Type B pancreatic cell (in vitro differentiated cells): ENCODE measurements at places on chromosomes 16 and 17. TPM values are rescaled to one million over a fixed set of nuclear protein-coding genes. Genes with fewer than 3 reads are reported as not detected.

DNA sequence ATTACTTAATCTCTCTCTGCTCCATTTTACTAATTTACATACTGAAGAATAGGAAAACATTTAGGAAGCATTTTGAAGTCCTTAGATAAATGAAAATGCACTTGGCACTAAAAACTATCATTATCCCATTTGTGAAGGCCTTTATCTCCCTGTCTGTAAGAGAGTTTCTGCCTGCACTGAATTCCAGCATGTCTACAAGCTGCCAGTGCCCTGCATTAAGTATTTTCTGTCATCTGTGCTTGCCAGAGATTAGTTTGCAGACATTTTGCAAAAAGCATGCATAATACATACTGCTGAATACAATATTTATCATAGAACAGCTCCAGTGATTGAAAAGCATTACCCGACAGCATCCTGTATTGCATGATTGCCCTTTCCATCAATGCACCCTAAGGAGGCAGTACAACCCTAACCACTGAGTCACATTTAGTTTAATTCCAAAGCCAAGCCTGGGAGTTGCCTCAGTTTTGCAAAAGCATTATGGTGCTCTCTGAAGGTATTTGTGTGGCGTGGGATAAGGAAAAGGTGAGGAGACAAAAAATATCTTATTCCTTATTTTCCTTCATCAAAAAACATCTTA, 280.2 kb upstream of the TOM1L1 start:
- H3K27ac ChIP-seq: no peak overlapping the region
- H3K27me3 ChIP-seq: no peaks in the 10 kb centered on the region
- no peak for DNase-seq
- no peak overlapping the region for H3K4me3 ChIP-seq
- H3K4me1 ChIP-seq: no peaks in the 10 kb centered on the region

- no peak for DNase-seq
- no peaks in the 10 kb centered on the region for H3K36me3 ChIP-seq
- peaks cover 11% of the 10 kb centered on the region for H3K4me1 ChIP-seq
- H3K27ac ChIP-seq: no peak overlapping the region
- no peak overlapping the region for H3K4me3 ChIP-seq
Observed at GRCh38 chr17:34645594-34645993, 66.2 kb downstream of the TMEM132E start.

DNA sequence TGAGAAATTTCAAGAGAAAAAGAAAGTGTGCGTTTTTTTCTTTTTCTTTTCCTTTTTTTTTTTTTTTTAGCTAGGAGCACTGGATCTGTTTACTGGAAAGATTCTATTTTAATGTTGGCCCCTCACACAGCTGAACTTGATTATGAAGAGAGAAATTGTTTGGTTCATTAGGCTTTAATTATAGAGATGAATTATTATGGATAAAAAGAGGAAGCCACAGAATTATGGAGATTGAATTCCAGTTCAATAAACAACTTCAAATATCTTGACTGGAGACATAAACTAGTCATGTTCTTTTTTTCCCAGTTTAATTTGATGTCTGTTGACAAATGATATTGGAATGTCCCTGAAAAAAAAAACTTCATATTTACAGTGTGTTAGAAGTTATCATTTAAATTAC, 152.0 kb upstream of the HS3ST3A1 start:
- DNase-seq: no peak
- no peaks in the 10 kb centered on the region for H3K36me3 ChIP-seq
- peaks cover 32% of the 10 kb centered on the region for H3K4me1 ChIP-seq
- no peak overlapping the region for H3K27ac ChIP-seq
- H3K27me3 ChIP-seq: peaks cover 3% of the 10 kb centered on the region

The CACNG3 gene
- not detected in 2 replicates for total RNA-seq

GRCh38 chr16:56282451-56282850, 91.2 kb downstream of the GNAO1 start:
- H3K4me3 ChIP-seq: no peak overlapping the region
- H3K27ac ChIP-seq: no peak overlapping the region
- no peaks in the 10 kb centered on the region for H3K27me3 ChIP-seq
- DNase-seq: no peak

GRCh38 chr17:7240375-7240774, 1.1 kb upstream of the PHF23 start:
- peak overlapping the region; percentile 97 for H3K27ac ChIP-seq
- H3K4me1 ChIP-seq: peaks cover 30% of the 10 kb centered on the region
- peaks cover 25% of the 10 kb centered on the region for H3K36me3 ChIP-seq
- no peak for DNase-seq

- DNase-seq: no peak
- no peak overlapping the region for H3K27ac ChIP-seq
- peak overlapping the region; percentile 88 for H3K4me3 ChIP-seq
- peaks cover 29% of the 10 kb centered on the region for H3K27me3 ChIP-seq
Observed at GRCh38 chr17:7707446-7707845, 2.4 kb downstream of the EFNB3 start.

- no peak for DNase-seq
- no peak overlapping the region for H3K27ac ChIP-seq
- no peak overlapping the region for H3K4me3 ChIP-seq
- H3K4me1 ChIP-seq: peaks cover 4% of the 10 kb centered on the region
- H3K27me3 ChIP-seq: peaks cover 8% of the 10 kb centered on the region
- H3K36me3 ChIP-seq: no peaks in the 10 kb centered on the region
Observed at GRCh38 chr17:51860954-51861561, 297.5 kb downstream of the CA10 start.

GRCh38 chr17:66687570-66688284, 147.2 kb upstream of the CACNG5 start:
- no peak for DNase-seq
- peaks cover 12% of the 10 kb centered on the region for H3K36me3 ChIP-seq
- H3K4me1 ChIP-seq: peaks cover 36% of the 10 kb centered on the region
- no peak overlapping the region for H3K27ac ChIP-seq
- H3K4me3 ChIP-seq: no peak overlapping the region

The PPP1R27 gene
- total RNA-seq: not detected in 2 replicates

DNA sequence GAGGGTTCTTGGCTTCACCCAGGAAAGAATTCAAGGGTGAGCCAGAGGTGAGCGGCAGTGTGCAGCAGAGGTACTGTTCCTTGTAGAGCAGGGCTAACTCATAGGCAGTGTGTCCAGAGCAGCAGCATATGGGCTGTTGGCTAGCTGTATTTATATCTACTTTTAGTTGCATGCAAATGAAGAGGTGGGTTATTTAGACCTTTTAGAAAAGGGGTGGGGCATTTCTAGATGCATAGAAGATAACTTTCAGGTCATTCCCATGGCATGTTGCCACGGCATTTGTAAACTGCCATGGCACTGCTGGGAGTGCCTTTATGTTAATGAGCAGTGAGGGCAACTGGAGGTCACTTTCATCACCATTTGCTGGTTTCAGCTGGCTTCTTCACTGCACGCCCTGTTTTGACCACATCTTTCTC, 141.0 kb downstream of the STX8 start:
- DNase-seq: no peak
- peaks cover 31% of the 10 kb centered on the region for H3K4me1 ChIP-seq
- H3K27me3 ChIP-seq: no peaks in the 10 kb centered on the region
- no peak overlapping the region for H3K27ac ChIP-seq
- peak overlapping the region; percentile 4 for H3K4me3 ChIP-seq
- peaks cover 5% of the 10 kb centered on the region for H3K36me3 ChIP-seq

The HLF gene
- total RNA-seq: 2.6 and 3.4 TPM in 2 replicates

The WFDC1 gene
- total RNA-seq: 0.95 and 2.0 TPM in 2 replicates

The PYY gene
- total RNA-seq: 2.3 and 3.5 TPM in 2 replicates

The NT5M gene
- 0.90 and 5.9 TPM in 2 replicates for total RNA-seq

The AANAT gene
- total RNA-seq: not detected in 2 replicates

The MYOCD gene
- 0.07 and 0.31 TPM in 2 replicates for total RNA-seq

DNA sequence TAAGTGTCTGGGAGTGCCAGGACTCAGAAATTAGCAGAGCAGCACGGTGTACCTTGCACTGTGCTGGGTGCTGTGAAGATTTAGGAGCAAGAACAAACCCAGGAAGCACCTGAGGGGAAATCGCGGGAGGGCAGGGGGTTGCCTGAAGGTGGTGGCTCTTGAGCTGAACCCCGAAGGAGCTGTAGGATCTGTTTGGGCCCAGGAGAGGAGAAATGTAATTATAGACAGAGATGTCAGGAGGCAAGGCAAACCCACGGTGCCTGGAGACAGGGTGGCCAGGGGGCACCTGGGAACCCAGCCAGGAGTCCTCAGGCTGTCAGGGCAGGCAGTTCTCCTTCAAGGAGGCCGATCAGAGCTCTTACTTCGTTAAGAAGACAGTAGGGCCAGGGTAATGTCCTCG, 109.1 kb downstream of the C16orf78 start:
- no peaks in the 10 kb centered on the region for H3K36me3 ChIP-seq
- no peak overlapping the region for H3K27ac ChIP-seq
- no peak overlapping the region for H3K4me3 ChIP-seq
- H3K27me3 ChIP-seq: peaks cover 18% of the 10 kb centered on the region
- H3K4me1 ChIP-seq: no peaks in the 10 kb centered on the region

GRCh38 chr16:88406096-88407041, 23.6 kb downstream of the ZNF469 start:
- no peak for DNase-seq
- no peak overlapping the region for H3K4me3 ChIP-seq
- no peak overlapping the region for H3K27ac ChIP-seq
- peaks cover 14% of the 10 kb centered on the region for H3K4me1 ChIP-seq
- H3K27me3 ChIP-seq: peaks cover 3% of the 10 kb centered on the region

DNA sequence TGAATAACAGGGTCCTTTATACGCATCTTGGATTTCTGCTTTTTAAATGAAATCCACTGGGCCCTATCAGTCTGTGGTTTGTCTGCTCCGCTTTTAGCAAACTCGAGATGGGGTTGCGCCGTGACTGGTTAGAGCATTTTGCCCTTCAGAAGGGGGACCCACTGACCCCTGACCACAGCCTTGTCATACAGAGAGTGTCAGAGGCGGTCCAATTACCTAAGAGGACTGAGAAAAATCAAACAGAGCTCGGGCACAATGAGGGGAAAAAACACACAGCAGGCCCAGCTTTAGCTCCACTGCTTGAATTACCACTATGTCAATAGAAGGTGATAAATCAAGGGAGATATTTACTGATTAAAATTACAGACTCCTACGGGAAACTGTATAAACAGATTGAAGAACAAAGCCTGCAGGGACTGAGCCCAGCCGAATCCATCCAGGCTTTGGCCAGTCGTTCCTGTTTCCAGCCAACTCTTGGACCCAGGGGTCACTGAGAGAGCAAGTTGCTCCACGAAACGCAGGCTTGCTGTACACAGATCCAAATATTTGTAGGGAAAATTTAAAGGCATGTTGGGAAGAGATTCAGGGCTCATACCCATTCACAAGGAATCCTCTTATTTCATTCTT, 131.9 kb upstream of the ZFHX3 start:
- H3K36me3 ChIP-seq: no peaks in the 10 kb centered on the region
- H3K4me3 ChIP-seq: no peak overlapping the region
- peaks cover 8% of the 10 kb centered on the region for H3K27me3 ChIP-seq
- no peak for DNase-seq

The EVI2B gene
- total RNA-seq: not detected in 2 replicates

GRCh38 chr17:17304521-17304985, 1.4 kb downstream of the NT5M start:
- no peak overlapping the region for H3K27ac ChIP-seq
- H3K27me3 ChIP-seq: peaks cover 3% of the 10 kb centered on the region
- H3K36me3 ChIP-seq: peaks cover 4% of the 10 kb centered on the region

DNA sequence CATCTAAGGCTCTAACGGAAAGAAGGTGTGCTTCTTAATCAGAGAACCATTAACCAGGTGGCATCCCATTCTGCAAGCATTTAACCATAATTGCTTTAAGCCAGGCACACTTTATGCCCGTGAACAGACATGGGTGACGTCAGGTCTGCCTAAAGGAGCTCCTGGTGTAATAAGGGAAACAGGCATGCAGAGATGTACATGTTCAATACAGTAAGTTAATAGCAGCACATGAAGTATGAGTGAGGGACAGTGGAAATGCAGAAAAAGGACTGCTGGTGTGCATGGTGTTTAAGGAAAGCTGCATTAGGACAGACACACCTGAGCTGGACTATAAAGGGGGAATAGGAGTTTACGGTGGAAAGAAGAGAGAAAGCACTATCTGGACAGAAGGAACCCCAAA, 18.6 kb downstream of the DYNLRB2 start:
- H3K4me3 ChIP-seq: no peak overlapping the region
- H3K27ac ChIP-seq: no peak overlapping the region
- DNase-seq: no peak
- H3K4me1 ChIP-seq: no peaks in the 10 kb centered on the region
- H3K27me3 ChIP-seq: peaks cover 30% of the 10 kb centered on the region

DNA sequence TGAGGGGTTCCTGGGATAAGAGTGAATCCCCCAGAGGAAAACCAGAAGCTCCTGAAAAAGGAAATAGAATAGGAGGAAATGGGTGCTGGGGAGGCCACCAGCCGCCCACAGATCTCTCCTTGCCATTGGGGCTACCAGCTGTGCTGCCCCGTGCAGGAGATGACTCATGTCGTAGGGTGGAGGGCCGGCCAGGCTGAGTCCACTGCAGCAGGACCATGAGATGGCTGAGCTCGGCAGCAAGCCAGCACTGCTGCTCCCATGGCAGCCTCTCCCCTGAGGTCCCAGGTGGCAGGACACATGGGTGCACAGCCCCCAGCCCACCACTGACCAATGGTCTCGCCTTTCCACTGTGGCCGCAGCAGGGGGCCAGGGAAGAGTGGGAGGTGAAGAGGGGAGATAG, 95.5 kb downstream of the GNAO1 start:
- no peaks in the 10 kb centered on the region for H3K36me3 ChIP-seq
- DNase-seq: no peak
- H3K4me3 ChIP-seq: no peak overlapping the region
- H3K27ac ChIP-seq: no peak overlapping the region
- H3K27me3 ChIP-seq: no peaks in the 10 kb centered on the region

DNA sequence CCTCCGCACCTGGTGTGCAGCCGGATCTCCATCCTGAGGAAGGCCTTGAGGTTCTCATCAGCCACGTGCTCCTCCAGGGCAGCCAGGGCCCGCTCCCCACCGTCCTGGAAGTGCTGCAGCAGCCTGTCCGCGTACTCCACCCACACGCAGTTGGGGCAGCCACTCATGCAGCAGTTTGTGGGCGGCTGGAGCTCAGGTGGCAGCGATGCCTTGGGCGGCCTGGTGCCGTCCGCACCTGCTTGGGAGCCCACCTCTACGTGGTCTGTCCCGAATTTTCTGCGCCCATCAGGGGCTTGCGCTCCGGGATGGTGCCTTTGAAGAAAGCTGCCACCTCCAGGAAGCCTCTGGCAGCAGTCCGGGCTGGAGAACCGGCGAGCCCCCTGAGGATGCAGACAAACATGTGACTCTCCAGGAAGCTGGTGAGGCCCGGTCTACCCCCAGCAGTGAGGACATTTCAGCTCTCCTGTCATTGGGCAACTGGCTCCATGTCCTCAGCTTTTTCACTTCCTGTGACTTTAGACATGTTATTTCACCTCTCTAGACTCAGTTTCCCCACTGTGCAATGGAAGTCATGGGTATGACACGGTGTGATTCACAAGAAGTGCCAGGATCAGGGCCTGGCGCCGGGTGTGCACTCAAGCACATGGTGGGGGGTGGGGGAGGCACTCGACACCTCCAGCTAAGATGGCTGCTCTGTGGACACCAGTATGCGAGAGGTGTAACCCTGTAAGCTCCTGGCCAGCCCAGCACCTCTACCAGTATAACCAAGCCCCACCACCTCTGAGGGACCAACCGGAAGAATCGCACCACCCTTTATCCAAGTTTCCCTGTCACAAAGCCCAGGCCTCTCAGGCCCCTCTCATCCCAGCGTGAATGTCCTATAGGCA, 957 bp downstream of the OXLD1 start:
- H3K27me3 ChIP-seq: no peaks in the 10 kb centered on the region
- H3K4me1 ChIP-seq: peaks cover 17% of the 10 kb centered on the region

GRCh38 chr17:2613089-2613808, 19.8 kb downstream of the PAFAH1B1 start:
- H3K27ac ChIP-seq: no peak overlapping the region
- peaks cover 8% of the 10 kb centered on the region for H3K36me3 ChIP-seq
- no peak overlapping the region for H3K4me3 ChIP-seq
- no peak for DNase-seq
- H3K27me3 ChIP-seq: no peaks in the 10 kb centered on the region

The SBK1 gene
- 29.8 and 31.9 TPM in 2 replicates for total RNA-seq
